ENCODE measurements at places on chromosomes 1 and 21.

- no peak for DNase-seq
Measured at GRCh38 chr1:36384542-36385409, 948 bp downstream of the STK40 start.

DNA sequence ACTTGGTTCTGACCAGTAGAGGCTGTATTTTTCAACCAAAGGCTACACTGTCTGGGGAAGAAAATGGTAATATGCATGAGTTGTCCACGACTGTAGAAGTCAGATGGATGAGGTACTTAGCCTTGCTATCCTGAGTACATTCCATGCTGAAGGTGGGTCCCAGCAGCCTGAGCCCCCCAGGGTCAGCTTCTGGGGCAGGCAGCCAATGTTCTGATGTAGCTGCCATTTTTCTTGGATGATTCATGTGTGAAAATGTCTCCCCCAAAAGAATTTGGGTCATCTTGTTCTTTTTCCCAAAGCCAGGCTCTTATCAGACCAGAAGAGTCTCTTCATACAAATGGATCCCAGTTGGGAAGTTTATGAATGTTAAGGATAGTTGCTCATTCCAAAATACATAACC lies 172.2 kb upstream of the UBE2U start:
- DNase-seq, result no peak

GRCh38 chr1:16442265-16442664 lies 1.7 kb downstream of the NECAP2 start:
- DNase-seq, result peak; percentile 59

- no peak for DNase-seq
Measured at GRCh38 chr21:42618707-42619102, 34.7 kb upstream of the PDE9A start.

DNA sequence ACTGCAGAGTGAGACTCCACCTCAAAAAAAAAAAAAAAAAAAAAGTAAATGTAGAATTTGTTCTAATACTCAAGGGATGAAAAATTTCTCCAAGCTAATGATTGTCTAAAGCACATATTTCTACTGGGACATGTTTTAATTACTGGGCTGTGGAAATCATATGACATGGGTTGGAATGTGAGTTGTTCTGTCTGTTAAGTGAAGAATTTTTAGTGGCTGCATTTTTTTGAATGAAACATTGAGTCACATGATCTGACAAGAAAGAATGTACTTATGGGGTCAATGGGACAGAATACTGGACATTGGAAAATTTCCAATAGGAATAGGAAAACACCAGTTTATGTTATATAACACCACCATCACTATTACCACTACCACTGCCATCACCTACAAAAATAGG lies 123.8 kb upstream of the IVNS1ABP start:
- no peak for DNase-seq

DNA sequence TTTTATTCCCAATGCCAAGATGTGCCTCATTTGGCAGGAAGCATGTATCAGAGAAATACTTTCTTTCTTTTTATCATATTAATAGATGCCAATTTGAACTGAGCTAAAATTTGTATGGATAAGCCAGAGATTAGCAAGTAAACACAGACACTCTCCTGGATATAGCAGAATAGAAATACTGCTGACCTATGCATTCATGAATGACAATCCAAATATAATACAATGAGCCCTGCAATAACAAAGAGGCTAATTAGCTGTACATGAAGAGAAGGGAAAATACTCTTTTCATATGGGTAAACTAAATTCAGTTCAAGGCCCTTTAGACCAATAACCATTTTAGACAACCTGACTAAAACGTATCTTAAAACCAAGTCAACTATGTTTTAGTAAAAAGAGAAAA lies 388.1 kb upstream of the NR5A2 start:
- DNase-seq, result no peak

DNA sequence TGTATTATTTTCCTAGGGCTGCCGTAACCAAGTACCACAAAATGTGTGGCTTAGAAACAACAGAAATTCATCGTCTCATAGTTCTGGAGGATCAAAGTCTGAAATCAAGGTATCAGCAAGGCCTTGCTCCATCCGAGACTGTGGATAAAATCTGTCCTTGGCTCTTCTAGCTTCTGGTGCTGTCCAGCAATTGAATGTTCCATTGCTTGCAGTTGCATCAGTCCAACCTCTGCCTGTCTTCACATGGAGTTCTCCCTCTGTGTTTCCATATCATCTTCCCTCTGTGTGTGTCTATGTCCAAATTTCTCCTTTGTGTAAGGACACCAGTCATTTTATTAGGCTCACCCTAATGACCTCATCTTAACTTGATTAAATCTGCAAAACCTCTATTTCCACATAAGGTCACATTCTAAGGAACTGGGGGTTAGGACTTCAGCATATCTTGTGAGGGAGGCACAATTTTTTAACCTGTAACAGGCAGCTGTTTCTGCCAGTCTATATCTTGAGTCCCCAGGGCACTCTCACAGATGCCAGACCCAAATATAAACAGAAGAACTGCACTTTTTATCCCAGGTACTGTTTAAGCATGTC lies 84.2 kb downstream of the ERG start:
- DNase-seq, result no peak

DNA sequence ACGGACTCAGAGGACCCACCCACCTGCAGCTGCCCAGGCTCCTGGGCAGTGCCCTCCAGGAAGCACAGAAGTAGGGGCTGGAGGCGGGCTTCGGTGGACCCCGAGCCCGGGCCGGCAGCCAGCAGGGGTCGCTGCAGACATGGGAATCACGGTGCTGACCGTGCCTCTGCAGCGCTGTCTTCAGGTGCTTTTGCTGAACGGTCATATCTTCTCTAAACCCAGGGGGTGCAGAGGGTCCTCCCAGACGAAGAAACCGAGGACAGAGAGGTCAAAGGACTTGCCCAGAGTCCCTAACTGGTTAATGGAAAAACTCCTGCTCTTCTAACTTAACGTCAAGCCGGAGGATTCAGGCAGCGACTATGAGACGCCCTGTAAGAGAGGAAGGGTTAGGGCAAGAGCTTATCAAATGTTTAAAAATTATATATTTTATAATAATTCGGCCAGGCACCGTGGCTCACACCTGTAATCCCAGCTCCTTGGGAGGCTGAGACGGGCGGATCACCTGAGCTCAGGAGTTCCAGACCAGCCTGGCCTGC lies 21.5 kb upstream of the LEFTY2 start:
- DNase-seq, result no peak

GRCh38 chr1:147815503-147815902 lies 55.1 kb upstream of the GJA5 start:
- no peak for DNase-seq

DNA sequence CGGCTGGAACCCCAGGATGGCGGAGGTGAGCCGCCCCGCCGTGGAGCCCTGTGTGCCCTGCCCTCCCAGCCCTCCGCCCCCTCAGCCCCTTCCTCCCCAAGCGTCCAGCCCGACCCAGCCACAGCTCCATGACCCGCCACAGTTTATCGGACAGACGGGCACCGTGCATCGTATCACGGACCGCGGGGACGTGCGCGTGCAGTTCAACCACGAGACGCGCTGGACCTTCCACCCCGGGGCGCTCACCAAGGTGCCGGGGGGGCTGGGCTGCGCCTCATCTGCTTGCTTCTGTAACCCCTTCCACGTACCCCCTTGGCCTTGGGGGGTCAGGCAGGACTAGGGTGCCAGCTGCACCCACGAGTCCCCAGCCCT lies 6.6 kb upstream of the MMP23B start:
- no peak for DNase-seq

DNA sequence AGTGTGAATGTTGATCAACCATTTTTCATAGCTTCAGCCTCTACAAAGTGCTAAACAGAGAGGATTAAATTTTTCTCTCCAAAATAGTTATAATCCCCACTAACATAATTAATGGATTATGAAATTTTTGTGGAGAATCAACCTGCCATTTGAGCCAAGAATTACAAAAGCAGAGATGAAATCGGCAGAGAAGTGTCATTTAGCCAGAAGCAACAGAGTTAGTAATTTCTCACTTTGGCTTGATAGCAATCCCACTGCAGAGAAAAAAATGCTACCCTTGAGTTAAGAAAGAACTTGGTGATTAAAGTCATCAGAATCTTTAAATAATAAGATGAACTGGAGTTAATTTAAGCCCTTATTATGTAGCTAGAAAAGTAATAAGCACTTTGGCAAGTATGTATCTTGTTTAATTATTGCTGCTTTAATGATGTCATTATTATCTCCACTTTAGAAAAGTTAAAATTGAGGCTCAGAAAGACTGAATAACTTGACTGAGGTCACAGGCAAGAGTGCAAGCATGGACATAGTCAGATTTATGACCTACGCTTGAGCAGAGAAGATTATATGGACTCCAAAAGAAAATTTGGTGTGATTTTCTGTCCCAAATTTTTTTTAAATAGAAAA lies 37.3 kb downstream of the RGS4 start:
- DNase-seq, result no peak

GRCh38 chr1:206491616-206492015 lies 15.7 kb upstream of the RASSF5 start:
- no peak for DNase-seq

- DNase-seq, result no peak
Measured at GRCh38 chr21:27759091-27759659, 792.3 kb upstream of the ADAMTS5 start.

- DNase-seq, result no peak
Measured at GRCh38 chr1:24657781-24658180, 14.7 kb downstream of the SRRM1 start.

GRCh38 chr1:184161071-184161698 lies 109.7 kb downstream of the TSEN15 start:
- DNase-seq, result peak; percentile 90

GRCh38 chr1:230573658-230574057 lies 68.6 kb upstream of the COG2 start:
- DNase-seq, result peak; percentile 38

DNA sequence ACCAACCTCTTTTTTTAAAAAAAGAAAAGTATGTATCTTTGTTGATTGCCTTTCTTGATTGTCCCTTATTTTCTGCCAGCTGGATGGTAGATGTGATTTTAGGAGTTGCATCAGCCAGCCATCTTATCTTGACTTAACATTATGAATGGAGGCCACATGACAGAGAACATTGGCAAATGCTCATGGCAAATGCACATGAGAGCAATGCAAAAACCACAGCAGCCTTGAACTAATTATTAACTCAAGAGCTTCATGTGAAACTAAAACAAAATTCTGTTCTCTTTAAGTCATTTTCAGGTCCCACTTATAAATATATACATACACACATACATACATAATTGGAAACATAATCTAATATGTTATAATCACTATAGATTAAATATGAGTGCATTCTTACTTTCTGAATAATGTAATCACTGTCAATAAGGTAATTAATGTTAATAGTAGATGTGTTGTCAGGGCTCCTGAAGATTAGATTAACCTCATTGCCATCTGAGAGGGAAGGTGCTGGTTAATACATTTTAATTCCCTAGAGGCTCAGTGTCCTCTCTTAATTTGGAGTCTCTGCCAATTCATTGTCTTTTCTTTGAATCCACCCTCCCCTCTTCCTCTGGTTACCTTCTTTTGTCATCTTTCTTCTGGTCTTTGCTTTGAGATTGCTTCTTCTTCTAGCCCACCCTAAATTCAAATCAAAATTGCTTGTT lies 962.2 kb downstream of the ADGRL2 start:
- DNase-seq, result no peak

- no peak for DNase-seq
Measured at GRCh38 chr1:224617410-224618355, 1.6 kb downstream of the CNIH3 start.

DNA sequence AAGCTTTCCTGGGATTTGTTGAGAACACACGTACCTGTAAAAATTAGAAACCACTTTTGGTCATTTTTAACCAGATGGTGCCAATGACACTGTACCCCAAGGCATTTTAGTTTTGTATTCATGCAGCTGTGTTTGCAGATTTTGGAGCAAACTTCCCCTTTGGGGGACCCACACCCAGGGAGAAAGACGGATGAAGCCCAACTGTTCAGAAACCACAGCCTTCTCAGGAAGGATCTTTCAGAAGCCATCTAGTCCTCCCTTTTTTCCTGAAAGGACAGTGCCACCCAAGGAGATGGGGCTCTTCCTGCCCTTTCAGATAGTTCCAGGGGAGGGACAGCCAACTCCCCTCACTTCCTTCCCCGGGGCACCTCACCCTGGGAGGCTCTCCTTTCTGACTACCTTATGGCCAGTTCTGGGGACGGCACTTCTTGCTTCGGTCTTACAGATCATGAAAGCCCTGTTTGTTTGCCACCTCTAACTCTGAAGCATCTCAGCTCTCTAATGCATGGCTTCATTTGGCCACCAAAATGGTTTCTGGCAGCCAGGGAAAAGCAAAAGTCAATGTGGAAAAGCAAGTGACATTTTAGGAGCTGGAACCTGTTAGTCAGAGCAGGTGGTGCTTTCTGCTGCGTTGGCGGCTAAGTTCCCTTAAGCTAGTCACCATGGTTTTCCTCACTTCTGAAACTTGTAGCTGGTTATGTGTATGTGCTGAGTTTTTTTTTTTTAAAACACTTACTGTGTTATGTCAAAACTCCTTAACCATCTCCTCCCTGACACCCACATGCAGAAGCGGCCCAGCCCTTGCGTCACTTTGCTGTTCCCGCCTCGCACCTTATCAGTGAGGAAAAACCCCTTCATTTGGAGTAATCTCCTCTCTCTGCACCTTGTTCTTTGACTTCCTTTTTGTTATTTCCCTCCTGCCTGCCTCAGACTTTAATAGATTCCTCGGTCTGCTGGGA lies 10.1 kb downstream of the TMCC2 start:
- peak; percentile 95 for DNase-seq

- no peak for DNase-seq
Measured at GRCh38 chr1:93728480-93729131, 47.0 kb upstream of the BCAR3 start.

GRCh38 chr1:192730198-192730597 lies 78.6 kb upstream of the RGS2 start:
- DNase-seq, result no peak

GRCh38 chr1:74641161-74641560 lies 32.4 kb downstream of the ERICH3 start:
- DNase-seq, result no peak

- no peak for DNase-seq
Measured at GRCh38 chr1:216207154-216207553, 216.1 kb downstream of the USH2A start.

DNA sequence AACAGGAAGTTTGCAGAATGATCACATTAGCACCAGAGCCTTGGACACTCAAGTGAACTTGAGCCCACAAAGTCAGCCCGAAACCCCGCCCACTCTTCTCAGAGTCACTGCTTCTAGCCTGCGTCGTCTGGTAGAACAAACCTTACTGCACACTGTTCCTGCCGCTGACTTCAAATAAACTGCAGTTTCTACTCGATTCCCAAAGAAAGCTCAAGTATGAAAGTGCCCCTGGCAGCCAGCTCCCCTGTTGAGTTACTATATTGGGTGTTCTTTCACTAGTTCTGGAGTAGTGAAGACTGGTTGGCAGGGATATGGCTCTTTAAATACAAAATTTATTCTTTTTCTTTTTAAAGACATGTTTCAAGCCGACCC lies 164.7 kb downstream of the GALNT2 start:
- DNase-seq, result peak; percentile 72

DNA sequence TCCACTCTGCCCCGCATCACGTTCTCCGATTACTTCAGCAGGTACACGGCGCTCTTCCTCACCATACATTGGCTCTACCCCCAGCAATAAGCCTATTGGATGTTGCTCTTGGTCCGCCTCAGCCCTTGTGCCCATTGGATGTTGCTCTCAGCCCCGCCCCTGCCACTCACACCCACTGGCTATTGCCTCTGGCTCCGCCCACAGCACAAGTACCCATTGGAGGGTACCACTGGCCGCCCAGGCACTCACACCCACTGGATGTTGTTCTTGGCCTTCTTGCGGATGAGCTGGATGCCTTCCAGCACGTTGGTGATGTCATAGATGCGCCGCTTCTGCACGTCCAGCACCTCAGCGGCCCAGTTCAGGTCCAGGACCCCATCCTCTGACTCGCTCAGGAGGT lies 9.4 kb downstream of the E2F2 start:
- DNase-seq, result no peak

GRCh38 chr1:23533246-23534023 lies 2.4 kb upstream of the E2F2 start:
- peak; percentile 85 for DNase-seq

Data from inflammatory macrophage treated with lipopolysaccharide for 1 hour (primary cell).